NAMALWA (cell line): ENCODE measurements at places on chromosomes 4 and X.

DNA sequence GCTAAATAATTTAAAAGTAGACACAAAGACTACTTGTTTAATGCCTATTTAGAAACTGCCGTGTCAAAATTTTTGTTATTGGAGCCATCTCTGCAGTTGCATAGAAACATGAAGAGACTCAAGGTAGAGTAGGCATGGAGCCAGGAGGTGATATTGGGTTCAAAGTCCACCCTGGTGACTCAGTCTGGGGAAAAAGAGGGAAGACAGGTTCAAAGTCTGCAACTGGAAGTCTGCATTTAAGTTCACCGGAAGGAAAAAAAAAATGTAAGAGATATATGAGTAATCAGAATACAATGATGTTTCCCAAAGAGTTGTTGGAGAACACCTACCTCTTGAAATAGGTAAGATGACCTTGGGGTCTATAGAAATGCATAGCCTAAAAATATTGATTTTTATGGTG lies 67.4 kb upstream of the QRFPR start:
- no peak for DNase-seq

- DNase-seq = peak; percentile 43
Measured at GRCh38 chrX:115913575-115913974, 257.0 kb upstream of the AGTR2 start.

- DNase-seq = peak; percentile 66
Measured at GRCh38 chrX:48696909-48697727, 584 bp downstream of the SUV39H1 start.

- DNase-seq = peak; percentile 60
Measured at GRCh38 chr4:162497564-162498167, 333.9 kb upstream of the FSTL5 start.

- DNase-seq = no peak
Measured at GRCh38 chr4:142846108-142846728, at the start of gene INPP4B. Gene INPP4B (minus strand): TSS chr4:142846301.
